ENCODE measurements at places on chromosomes 1 and 21. TPM values are rescaled to one million over a fixed set of nuclear protein-coding genes. Genes with fewer than 3 reads are reported as not detected.
A peak's percentile ranks its signal among the peaks of the same experiment; 100 is the strongest.

- H3K4me3 ChIP-seq: no peak overlapping the region
- H3K27me3 ChIP-seq: peaks cover 27% of the 10 kb centered on the region
- H3K27ac ChIP-seq: no peak overlapping the region
- DNase-seq: no peak
- H3K4me1 ChIP-seq: no peaks in the 10 kb centered on the region
Observed at GRCh38 chr1:12769031-12769430, 4.5 kb upstream of the PRAMEF12 start.

DNA sequence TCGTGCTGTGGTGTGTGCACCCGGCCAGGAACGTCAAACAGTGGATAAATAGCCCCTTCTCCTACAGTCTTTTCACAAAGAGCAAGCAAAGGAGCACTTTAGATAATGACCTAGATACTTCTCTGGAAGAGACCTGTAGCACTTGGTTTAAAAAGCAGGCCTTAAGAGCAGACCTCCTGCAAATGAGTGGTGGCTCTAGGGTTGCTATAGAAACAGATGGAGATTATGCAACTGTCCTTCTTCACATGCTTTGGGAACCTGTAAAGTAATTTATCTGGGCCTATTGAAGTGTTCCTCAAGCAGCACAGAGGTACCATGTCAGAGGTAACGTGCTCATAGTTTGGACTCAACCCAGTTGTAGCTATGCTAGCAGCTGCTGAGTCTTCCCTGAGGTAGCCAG, 208.2 kb upstream of the KIAA0040 start:
- H3K36me3 ChIP-seq: no peaks in the 10 kb centered on the region
- DNase-seq: no peak
- no peak overlapping the region for H3K4me3 ChIP-seq
- no peak overlapping the region for H3K27ac ChIP-seq
- H3K4me1 ChIP-seq: no peaks in the 10 kb centered on the region

- H3K4me1 ChIP-seq: peaks cover 13% of the 10 kb centered on the region
- H3K27me3 ChIP-seq: no peaks in the 10 kb centered on the region
- no peak overlapping the region for H3K4me3 ChIP-seq
- no peaks in the 10 kb centered on the region for H3K36me3 ChIP-seq
- no peak overlapping the region for H3K27ac ChIP-seq
- no peak for DNase-seq
Observed at GRCh38 chr1:54124472-54124871, 28.3 kb downstream of the CDCP2 start.

DNA sequence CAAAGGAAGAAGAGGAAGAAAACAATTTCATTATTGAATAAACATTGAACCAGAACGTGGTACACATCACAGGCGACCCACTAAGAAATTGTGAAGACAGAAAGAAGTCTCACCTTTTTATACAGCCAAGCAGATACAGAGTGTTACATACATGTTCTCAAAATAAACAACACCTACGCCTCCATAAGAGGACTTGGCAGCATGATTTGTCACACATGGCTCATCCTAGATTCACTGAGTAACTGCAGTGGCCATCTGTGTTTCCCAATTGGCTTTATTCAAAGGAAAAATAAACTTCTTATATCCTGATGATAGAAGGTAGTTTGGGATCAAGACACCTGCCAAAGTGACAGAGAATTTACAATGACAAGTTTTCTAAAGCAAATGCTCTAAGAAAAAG, 7.6 kb upstream of the KRTAP19-8 start:
- H3K4me3 ChIP-seq: no peak overlapping the region
- no peak overlapping the region for H3K27ac ChIP-seq
- no peak for DNase-seq
- no peaks in the 10 kb centered on the region for H3K4me1 ChIP-seq
- H3K36me3 ChIP-seq: no peaks in the 10 kb centered on the region

DNA sequence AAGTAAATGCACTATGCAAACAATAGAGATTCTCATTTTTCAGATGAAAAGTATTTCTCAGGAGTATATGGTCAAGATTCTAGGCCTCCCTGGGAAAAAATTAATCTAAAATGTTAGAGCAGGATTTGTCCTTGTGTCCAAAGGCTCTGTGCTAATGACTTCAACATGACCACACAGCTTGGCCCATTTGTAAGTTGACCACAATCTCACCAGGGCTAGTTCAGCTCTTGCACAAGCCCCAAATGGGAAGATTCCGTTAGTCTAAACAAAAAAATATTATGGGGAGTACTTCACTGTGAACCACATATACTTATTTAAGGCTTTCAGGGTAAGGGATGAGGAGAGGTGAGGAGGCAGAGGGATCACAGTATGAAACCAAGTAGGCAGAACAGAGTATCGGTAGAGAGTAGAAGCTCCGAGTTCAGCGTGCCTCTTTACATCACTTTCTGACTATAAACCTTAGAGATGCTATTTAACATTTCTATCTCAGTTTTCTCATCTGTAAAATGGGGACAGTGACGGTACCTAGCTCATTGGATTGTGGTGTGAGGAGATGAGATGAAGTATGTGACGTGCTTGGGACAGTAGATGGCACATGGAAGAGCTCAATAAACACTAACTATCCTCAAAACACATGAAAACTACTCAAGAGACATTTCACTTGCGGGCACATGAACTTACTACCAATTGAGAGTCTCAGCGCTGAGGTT, 37.8 kb upstream of the CTTNBP2NL start:
- H3K27me3 ChIP-seq: no peaks in the 10 kb centered on the region
- peaks cover 45% of the 10 kb centered on the region for H3K4me1 ChIP-seq
- peak overlapping the region; percentile 39 for H3K4me3 ChIP-seq
- H3K36me3 ChIP-seq: no peaks in the 10 kb centered on the region

DNA sequence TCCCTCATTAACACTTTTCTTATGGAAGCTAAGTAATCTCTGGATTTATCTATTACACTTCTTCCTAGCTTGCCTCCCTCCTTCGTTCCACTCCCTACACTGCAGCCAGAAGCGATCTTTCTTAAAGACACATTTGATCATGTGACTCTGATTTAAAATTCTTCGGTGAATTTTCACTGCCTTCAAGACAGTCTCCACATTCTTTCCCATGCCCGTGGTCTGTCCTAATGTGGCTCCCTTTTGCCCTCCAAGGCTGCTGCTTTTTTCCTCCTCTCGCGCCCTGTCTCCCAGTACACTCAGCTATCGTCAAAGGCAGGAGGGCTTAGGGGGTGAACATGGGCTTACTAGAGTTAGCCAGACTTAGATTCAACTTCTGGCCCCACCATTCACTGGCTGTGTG, 64.4 kb downstream of the SDCCAG8 start:
- no peak overlapping the region for H3K4me3 ChIP-seq
- DNase-seq: no peak
- no peak overlapping the region for H3K27ac ChIP-seq
- H3K36me3 ChIP-seq: peaks cover 14% of the 10 kb centered on the region
- peaks cover 15% of the 10 kb centered on the region for H3K4me1 ChIP-seq

DNA sequence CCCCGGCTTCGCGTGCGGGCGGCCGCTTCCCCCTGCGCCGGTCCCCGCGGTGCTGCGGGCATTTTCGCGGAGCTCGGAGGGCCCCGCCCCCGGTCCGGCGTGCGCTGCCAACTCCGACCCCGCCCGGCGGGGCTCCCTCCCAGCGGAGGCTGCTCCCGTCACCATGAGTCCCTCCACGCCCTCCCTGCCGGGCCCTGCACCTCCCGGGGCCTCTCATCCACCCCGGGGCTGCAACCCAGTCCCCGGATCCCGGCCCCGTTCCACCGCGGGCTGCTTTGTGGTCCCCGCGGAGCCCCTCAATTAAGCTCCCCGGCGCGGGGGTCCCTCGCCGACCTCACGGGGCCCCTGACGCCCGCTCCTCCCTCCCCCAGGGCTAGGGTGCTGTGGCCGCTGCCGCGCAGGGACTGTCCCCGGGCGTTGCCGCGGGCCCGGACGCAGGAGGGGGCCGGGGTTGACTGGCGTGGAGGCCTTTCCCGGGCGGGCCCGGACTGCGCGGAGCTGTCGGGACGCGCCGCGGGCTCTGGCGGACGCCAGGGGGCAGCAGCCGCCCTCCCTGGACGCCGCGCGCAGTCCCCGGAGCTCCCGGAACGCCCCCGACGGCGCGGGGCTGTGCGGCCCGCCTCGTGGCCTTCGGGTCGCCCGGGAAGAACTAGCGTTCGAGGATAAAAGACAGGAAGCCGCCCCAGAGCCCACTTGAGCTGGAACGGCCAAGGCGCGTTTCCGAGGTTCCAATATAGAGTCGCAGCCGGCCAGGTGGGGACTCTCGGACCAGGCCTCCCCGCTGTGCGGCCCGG, 159.2 kb downstream of the RUNX1 start:
- peaks cover 26% of the 10 kb centered on the region for H3K27me3 ChIP-seq
- H3K36me3 ChIP-seq: no peaks in the 10 kb centered on the region
- peak overlapping the region; percentile 84 for H3K4me3 ChIP-seq
- DNase-seq: no peak

DNA sequence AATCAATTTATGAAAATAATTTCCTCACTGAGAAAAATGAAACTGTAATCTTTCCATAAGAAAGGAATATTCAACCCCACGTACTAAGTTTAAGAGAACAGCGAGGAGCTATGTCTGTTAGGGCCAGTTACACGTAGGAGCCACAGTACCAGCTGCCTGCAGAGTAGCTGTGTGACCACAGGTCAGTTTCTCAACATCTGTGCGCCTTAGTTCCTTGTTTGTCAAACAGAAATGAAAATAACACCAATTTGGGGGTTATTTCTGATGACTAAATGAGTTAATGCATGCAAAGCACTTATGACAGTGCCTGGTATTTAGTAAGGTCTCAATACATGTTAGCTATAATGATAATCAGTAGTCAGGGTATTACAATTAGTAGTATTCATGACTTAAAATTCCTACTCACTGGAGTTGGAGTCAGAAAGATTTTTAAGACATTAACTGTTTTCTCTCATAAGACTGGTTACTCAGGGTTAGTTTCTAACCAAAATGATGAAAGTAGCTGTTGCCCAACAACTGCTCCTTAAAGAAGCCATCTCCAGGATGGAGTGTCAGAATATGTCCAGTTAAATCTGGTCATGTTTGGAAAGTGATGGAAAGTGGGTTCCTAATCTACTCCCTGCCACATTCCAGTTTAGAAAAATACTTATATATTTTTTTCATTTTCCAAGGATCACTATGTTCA, 85.8 kb upstream of the ZNF648 start:
- H3K27me3 ChIP-seq: no peaks in the 10 kb centered on the region
- no peak overlapping the region for H3K27ac ChIP-seq
- DNase-seq: no peak
- no peaks in the 10 kb centered on the region for H3K36me3 ChIP-seq
- H3K4me3 ChIP-seq: no peak overlapping the region

DNA sequence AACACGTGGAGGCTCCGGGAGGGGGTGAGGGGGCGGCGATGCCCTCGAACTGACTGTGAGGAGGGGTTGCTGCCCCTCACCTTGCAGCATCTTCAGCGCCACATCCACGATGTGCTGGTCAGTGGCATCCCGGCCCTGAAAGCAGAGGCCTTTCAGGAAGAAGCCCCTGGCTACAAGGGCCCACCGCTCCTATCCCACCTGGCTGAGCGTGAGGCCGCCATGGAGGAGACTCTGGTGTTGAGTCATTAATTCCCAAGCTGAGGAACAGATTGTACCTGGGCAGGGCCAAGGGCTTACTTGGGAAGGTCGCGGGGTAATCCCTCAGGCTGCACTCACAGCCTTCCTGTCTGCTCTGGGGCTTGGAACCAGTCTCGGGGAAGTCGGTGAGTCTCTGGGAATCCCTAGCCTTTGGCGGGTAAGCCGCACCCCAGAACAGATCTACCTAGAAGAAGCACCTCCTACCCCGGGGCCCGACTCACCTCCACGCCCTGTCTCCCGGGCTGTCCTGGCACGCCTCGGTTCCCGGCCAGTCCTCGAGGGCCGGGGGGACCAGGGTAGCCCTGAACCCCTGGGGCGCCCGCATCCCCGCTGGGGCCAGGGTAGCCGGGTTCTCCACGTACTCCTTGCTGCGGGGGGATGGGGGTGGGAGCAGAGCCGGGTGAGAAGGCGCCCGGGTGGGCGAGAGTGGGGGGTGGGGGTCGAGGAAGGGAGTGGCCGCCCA, 13.9 kb downstream of the COL9A2 start:
- DNase-seq: peak; percentile 69
- H3K27me3 ChIP-seq: peaks cover 10% of the 10 kb centered on the region
- peak overlapping the region; percentile 18 for H3K4me3 ChIP-seq
- H3K27ac ChIP-seq: no peak overlapping the region
- H3K36me3 ChIP-seq: no peaks in the 10 kb centered on the region

DNA sequence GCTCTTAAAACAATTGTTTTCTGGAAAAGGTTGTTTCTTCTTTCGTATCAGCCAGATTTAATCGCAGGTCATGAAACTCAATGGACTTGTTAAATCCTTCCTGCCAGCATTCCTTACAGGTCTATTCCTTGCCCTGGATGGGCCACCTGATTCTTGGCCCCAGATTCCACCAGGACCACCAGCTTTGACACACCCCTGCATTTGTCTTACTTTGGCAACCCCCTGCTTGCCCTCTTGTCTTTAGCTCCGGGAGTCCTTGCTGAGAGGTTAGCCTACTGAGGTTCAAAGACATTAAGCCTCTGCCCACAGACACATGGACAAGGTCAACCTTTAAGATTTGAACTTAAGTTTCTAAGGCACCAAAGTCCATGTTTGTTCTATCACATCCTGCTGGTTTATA, 27.1 kb upstream of the DAB1 start:
- H3K4me1 ChIP-seq: no peaks in the 10 kb centered on the region
- no peak for DNase-seq
- peaks cover 3% of the 10 kb centered on the region for H3K27me3 ChIP-seq
- no peak overlapping the region for H3K4me3 ChIP-seq

- no peaks in the 10 kb centered on the region for H3K4me1 ChIP-seq
- no peak overlapping the region for H3K4me3 ChIP-seq
- DNase-seq: no peak
- H3K27ac ChIP-seq: no peak overlapping the region
- H3K36me3 ChIP-seq: no peaks in the 10 kb centered on the region
Observed at GRCh38 chr21:31599013-31599412, 60.5 kb upstream of the SOD1 start.

DNA sequence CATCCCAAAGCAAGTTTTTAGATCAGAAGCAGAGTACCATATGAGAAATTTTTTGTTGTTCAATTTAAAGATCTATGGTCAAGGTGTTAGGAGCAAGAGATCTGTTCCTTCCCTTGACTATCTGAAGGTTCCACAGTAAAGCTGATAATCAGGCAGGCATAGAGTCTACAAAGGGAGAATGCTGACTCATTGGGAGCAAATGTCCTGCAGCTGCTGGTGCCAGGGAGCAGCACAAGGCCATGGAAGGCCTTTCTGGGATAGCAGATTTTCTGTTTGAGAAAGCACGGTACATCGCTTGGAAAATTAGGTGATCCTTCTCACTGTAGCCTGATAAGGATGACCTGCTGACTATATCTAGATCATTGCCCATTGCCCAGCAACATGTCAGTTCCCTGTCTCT, 210.1 kb upstream of the C1orf87 start:
- no peak overlapping the region for H3K27ac ChIP-seq
- H3K27me3 ChIP-seq: no peaks in the 10 kb centered on the region
- no peak overlapping the region for H3K4me3 ChIP-seq
- DNase-seq: no peak
- peaks cover 20% of the 10 kb centered on the region for H3K4me1 ChIP-seq

- H3K4me3 ChIP-seq: no peak overlapping the region
- no peaks in the 10 kb centered on the region for H3K4me1 ChIP-seq
- no peak overlapping the region for H3K27ac ChIP-seq
- H3K27me3 ChIP-seq: no peaks in the 10 kb centered on the region
Observed at GRCh38 chr1:213772128-213773063, 215.4 kb upstream of the PROX1 start.

Gene CYP2J2
- total RNA-seq: 13.6 TPM

Gene PHTF1
- 1.5 TPM for total RNA-seq

Gene SGIP1
- total RNA-seq: 2.8 TPM

Gene MROH7
- 3.3 TPM for total RNA-seq

Gene PTPN22
- 0.76 TPM for total RNA-seq

Gene TNFRSF1B
- total RNA-seq: 15.8 TPM

Gene CHI3L1
- 135 TPM for total RNA-seq

Gene LCE1B
- total RNA-seq: 29.6 TPM

Data from suprapubic skin (tissue), 4 donors.